ENCODE measurements at places on chromosomes 7 and 10. TPM values are rescaled to one million over a fixed set of nuclear protein-coding genes. Genes with fewer than 3 reads are reported as not detected.

DNA sequence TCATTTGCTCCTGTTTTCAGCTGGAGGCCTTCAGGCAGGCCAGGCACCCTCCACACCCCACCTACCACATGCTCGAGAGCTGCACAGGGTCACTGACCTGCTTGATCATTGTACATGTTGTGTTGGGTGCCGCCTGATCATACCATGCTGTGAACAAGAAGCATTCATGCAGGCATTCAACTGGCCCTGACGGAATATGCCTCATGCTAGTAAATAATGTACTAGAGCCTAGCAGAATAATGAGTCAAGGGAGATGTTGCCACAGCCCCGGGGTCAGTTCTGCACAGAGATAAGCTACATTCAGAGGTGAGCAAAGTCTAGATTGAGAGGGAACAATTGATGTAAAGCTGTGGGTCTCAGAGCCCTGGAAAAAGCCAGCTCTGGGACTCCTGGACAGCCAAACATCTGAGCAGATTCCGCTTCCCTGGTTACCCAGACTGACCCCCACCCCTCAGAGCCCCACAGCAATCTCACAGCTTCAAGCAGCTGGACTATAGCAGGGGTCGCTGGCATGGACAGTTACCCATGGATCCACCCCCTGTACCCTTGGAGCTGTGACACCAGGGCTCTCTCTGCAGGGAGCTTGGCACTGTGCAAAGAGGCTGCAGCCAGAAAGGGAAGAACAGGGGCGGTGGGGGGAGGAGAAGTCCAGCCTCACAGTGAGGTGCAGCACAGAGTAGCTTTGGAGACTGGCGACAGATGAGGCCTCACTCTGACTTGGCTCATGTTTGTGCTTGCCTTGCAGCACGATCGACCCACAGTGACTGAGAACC, 86.6 kb downstream of the FRMPD2 start:
- no peak for DNase-seq
- H3K4me3 ChIP-seq, result no peak overlapping the region
- H3K27ac ChIP-seq, result no peak overlapping the region
- H3K4me1 ChIP-seq, result no peaks in the 10 kb centered on the region
- H3K27me3 ChIP-seq, result no peaks in the 10 kb centered on the region

- DNase-seq, result no peak
- peaks cover 22% of the 10 kb centered on the region for H3K36me3 ChIP-seq
- H3K4me3 ChIP-seq, result peak overlapping the region; percentile 96
- peak overlapping the region; percentile 29 for H3K27ac ChIP-seq
- no peaks in the 10 kb centered on the region for H3K27me3 ChIP-seq
These were observed 100.7 kb downstream of the HIP1 start for GRCh38 chr7:75637854-75638593.

DNA sequence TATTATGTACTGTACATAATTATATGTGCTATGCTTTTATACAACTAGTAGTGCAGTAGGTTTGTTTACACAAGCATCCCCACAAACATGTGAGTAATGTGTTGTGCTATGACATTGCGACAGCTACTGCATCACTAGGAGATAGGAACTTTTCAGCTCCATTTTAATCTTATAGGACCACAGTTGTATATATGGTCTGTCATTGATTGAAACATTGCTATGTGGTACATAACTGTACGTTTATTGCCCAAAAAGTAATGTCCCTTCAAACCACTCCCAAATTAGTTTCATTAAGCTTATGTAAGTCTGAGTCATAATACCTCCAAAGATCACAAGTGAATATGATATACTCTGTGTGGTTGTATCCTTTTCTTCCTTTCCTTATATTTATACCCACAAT, 183.2 kb upstream of the POT1 start:
- no peaks in the 10 kb centered on the region for H3K4me1 ChIP-seq
- no peak overlapping the region for H3K4me3 ChIP-seq
- peaks cover 17% of the 10 kb centered on the region for H3K36me3 ChIP-seq
- no peak overlapping the region for H3K27ac ChIP-seq
- no peaks in the 10 kb centered on the region for H3K27me3 ChIP-seq
- DNase-seq, result no peak

- no peak overlapping the region for H3K27ac ChIP-seq
- no peaks in the 10 kb centered on the region for H3K27me3 ChIP-seq
- DNase-seq, result no peak
- H3K4me3 ChIP-seq, result no peak overlapping the region
These were observed 131.3 kb upstream of the NPVF start for GRCh38 chr7:25359471-25360059.

GRCh38 chr10:76581506-76582256, 1055.9 kb downstream of the KCNMA1 start:
- no peaks in the 10 kb centered on the region for H3K36me3 ChIP-seq
- no peaks in the 10 kb centered on the region for H3K4me1 ChIP-seq
- H3K4me3 ChIP-seq, result no peak overlapping the region
- H3K27me3 ChIP-seq, result no peaks in the 10 kb centered on the region

DNA sequence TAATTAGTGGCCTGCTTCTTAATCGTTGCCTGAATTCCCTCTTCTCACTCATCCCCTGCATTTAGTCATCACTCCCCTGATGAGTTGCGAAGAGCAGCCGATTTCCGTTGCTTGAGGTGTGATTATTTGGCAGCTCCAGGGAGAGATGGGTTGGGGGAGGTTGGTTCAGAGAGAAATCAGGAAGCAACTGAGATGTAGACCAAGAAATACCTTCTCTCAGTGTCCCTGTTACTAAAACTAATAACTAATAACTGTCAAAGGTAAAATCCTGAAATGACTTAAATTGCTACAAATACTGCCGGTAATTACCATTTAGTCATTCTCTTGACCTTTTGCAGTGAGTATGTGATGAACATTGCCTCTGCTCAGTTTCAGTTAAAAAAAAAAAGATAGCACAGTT, 76.9 kb downstream of the ELMO1 start:
- no peak overlapping the region for H3K27ac ChIP-seq
- H3K36me3 ChIP-seq, result peaks cover 13% of the 10 kb centered on the region
- DNase-seq, result no peak
- peaks cover 2% of the 10 kb centered on the region for H3K4me1 ChIP-seq

- H3K27ac ChIP-seq, result no peak overlapping the region
- no peaks in the 10 kb centered on the region for H3K27me3 ChIP-seq
- no peak overlapping the region for H3K4me3 ChIP-seq
- no peak for DNase-seq
- H3K36me3 ChIP-seq, result no peaks in the 10 kb centered on the region
- no peaks in the 10 kb centered on the region for H3K4me1 ChIP-seq
These were observed 109.5 kb upstream of the PITRM1 start for GRCh38 chr10:3281941-3282673.

DNA sequence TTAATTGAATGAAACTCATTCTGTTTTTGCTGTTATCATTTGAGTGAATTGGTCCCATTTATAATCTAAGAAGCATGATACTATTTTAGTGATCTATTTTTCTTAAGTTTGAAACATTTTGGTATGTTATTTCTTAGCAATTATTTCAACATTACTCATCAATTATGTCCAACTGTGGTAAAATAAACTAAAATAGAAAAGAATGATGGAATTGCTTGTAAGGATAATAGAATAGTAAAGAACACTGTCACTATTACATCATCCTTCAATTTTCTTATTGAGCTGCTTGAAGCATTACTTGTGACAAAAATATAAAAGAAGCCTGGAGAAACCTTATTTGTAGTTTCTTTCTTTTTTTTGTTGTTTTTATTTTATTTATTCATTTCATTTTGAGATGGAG, 42.4 kb downstream of the ZNF487 start:
- H3K36me3 ChIP-seq, result peaks cover 8% of the 10 kb centered on the region
- no peaks in the 10 kb centered on the region for H3K27me3 ChIP-seq
- DNase-seq, result no peak

DNA sequence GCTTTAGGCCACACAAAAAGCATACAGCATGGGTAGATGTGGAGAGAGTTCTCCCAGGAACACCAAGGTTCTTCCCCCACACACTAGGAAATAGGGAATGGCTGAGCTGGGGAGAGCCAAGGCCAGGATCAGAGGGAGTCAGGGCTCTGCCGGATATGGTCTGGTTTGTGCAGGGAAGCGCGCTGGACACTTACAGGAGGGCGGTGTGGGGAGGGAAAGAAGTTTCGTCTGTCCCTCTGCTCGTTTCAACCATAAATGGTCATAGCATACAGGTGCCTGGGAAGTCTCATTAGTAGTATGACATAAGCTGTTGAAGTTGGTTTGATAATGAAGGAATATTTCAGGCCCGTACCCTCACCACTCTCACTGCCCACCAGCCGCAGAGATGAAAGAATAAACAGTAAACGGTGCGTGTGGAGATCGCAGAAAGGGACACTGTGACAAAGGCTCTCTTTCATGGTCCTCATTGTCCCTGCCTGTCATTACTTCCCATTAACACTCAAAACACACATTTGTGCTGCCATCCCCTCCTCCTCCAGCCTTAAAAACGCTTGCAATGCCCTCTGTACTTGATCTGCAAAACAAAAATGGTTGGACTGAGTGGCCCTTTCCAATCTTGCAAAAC, 207.2 kb downstream of the CELF2 start:
- H3K27me3 ChIP-seq, result no peaks in the 10 kb centered on the region
- H3K4me3 ChIP-seq, result no peak overlapping the region
- H3K27ac ChIP-seq, result no peak overlapping the region
- DNase-seq, result no peak

DNA sequence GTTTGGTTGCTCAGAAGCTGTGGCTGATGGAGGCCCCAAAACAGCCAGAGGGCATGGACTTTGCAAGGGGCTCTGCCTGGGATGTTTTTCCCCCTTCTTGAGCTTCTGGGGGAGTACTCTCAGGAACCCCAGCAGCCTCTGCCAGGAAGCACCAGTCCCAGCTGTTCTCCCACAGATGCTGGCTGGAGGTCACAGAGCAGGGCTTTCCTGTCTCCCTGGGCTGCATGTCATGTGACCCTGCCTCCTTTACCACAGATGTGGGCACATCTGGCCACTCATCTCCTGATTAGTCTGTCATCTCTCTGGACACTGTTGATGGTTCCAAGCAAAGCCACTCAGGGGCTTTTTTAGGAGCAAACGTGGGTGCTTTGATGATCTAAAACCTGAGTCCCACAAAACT, 136.7 kb downstream of the NEURL1 start:
- H3K27me3 ChIP-seq, result no peaks in the 10 kb centered on the region
- no peaks in the 10 kb centered on the region for H3K4me1 ChIP-seq
- DNase-seq, result no peak
- H3K36me3 ChIP-seq, result no peaks in the 10 kb centered on the region
- no peak overlapping the region for H3K27ac ChIP-seq
- H3K4me3 ChIP-seq, result no peak overlapping the region

DNA sequence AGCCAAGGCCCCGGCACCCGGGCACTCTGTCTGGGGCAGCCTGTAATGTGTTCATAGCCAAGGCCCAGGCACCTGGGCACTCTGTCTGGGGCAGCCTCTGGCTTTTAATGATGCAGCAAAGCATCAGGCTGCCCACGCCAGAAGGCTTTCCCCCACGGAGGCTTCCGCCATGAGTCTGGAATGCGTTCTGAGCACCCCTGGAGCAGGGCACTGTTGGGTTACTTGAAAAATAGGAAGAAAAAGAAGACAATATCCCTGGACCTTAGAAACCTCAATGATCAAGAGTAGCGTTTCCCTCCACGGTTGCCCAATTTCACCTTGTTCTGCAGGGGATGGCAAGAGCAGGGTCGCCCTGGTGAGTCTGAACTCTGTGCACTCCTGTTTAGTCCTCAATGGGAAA, 565.0 kb downstream of the PTPRN2 start:
- no peak for DNase-seq
- H3K27ac ChIP-seq, result no peak overlapping the region
- no peaks in the 10 kb centered on the region for H3K36me3 ChIP-seq
- H3K27me3 ChIP-seq, result no peaks in the 10 kb centered on the region
- H3K4me1 ChIP-seq, result no peaks in the 10 kb centered on the region

GRCh38 chr10:4749271-4749574, 76.8 kb upstream of the AKR1E2 start:
- no peak for DNase-seq
- no peak overlapping the region for H3K27ac ChIP-seq
- H3K27me3 ChIP-seq, result no peaks in the 10 kb centered on the region
- H3K4me3 ChIP-seq, result no peak overlapping the region

- H3K36me3 ChIP-seq, result no peaks in the 10 kb centered on the region
- no peak overlapping the region for H3K4me3 ChIP-seq
- no peaks in the 10 kb centered on the region for H3K4me1 ChIP-seq
- no peak for DNase-seq
- no peaks in the 10 kb centered on the region for H3K27me3 ChIP-seq
These were observed 32.7 kb upstream of the TARP start for GRCh38 chr7:38306171-38306570.

- DNase-seq, result no peak
- H3K36me3 ChIP-seq, result peaks cover 24% of the 10 kb centered on the region
- no peak overlapping the region for H3K27ac ChIP-seq
- H3K4me3 ChIP-seq, result no peak overlapping the region
- peaks cover 5% of the 10 kb centered on the region for H3K4me1 ChIP-seq
- H3K27me3 ChIP-seq, result no peaks in the 10 kb centered on the region
These were observed 153.5 kb downstream of the RNF216 start for GRCh38 chr7:5627745-5628547.

DNA sequence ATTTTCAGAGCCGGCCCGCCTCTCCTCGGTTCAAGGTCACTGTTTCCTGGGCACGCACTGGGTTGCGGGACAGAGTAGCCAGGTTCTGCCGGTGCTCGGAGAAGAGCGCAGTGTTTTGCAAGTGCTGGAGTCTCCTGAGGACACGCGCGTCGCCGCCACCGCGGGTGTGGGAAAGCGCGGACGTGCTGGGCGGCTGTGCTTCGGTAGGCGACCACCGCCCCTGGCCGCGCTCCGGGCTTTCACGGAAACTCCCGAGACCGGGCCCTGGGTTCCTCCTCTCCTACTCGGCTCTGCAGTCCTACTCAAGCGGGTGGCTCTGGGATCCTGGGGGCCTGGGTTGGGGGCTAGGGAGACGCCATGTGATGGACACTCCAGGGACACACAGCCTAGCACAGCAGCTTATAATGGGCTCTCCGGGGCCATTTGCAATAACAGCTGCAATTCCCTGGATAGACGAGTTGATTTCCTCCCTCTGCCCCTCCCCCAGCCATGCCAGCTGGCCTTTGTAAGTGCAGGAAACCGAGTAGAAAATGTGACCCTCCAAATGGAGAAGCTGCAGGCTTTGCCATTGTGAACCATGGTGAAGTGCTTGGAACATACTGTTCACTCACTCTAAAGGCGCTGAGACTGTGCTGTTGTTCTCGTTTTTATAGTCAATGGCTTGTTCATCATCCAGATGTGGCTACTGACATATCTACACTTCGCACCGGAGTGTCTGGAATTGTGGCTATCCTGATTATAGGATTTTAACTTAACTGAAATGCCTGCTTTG, 2.1 kb downstream of the FRAT1 start:
- H3K4me1 ChIP-seq, result peaks cover 3% of the 10 kb centered on the region
- no peak overlapping the region for H3K27ac ChIP-seq
- peaks cover 9% of the 10 kb centered on the region for H3K27me3 ChIP-seq
- H3K4me3 ChIP-seq, result peak overlapping the region; percentile 85
- H3K36me3 ChIP-seq, result no peaks in the 10 kb centered on the region

GRCh38 chr10:71383972-71384687, 12.6 kb upstream of the CDH23 start:
- peak; percentile 85 for DNase-seq
- H3K36me3 ChIP-seq, result no peaks in the 10 kb centered on the region
- H3K4me1 ChIP-seq, result no peaks in the 10 kb centered on the region
- no peak overlapping the region for H3K4me3 ChIP-seq
- H3K27me3 ChIP-seq, result no peaks in the 10 kb centered on the region

The MPP7 gene
- 6.9 TPM for total RNA-seq

The TLX1 gene
- total RNA-seq, result not detected

The SPDYE6 gene
- not detected for total RNA-seq

The SMKR1 gene
- 0.35 TPM for total RNA-seq

The CYP2C19 gene
- total RNA-seq, result not detected

The NEURL1 gene
- 1.2 TPM for total RNA-seq

The CRYGN gene
- total RNA-seq, result 0.79 TPM

The PSMC2 gene
- 128 TPM for total RNA-seq

The TACC2 gene
- total RNA-seq, result 54.8 TPM

The MYL10 gene
- total RNA-seq, result 0.50 TPM

The TLL2 gene
- 1.8 TPM for total RNA-seq
